Mesothelial cell of epicardium (in vitro differentiated cells): ENCODE measurements at places on chromosomes 12 and 14.

GRCh38 chr12:109545826-109546225, 27.5 kb downstream of the MMAB start:
- H3K36me3 ChIP-seq: no peaks in the 10 kb centered on the region
- no peaks in the 10 kb centered on the region for H3K4me1 ChIP-seq
- H3K27me3 ChIP-seq: peaks cover 32% of the 10 kb centered on the region
- no peak for DNase-seq
- no peak overlapping the region for H3K4me3 ChIP-seq

- H3K4me3 ChIP-seq: no peak overlapping the region
- H3K27ac ChIP-seq: no peak overlapping the region
- H3K27me3 ChIP-seq: peaks cover 59% of the 10 kb centered on the region
- no peak for DNase-seq
Measured at GRCh38 chr12:22986997-22987396, 362.0 kb downstream of the ETNK1 start.

- no peak for DNase-seq
- H3K27me3 ChIP-seq: no peaks in the 10 kb centered on the region
- peaks cover 47% of the 10 kb centered on the region for H3K36me3 ChIP-seq
- H3K4me1 ChIP-seq: peaks cover 5% of the 10 kb centered on the region
- H3K4me3 ChIP-seq: no peak overlapping the region
- H3K27ac ChIP-seq: peak overlapping the region; percentile 47
Measured at GRCh38 chr14:73726025-73726961, 12.1 kb upstream of the PNMA1 start.

GRCh38 chr12:102437511-102437910, 42.9 kb downstream of the IGF1 start:
- no peak overlapping the region for H3K27ac ChIP-seq
- H3K4me3 ChIP-seq: no peak overlapping the region
- no peaks in the 10 kb centered on the region for H3K27me3 ChIP-seq
- peaks cover 49% of the 10 kb centered on the region for H3K4me1 ChIP-seq
- DNase-seq: no peak

DNA sequence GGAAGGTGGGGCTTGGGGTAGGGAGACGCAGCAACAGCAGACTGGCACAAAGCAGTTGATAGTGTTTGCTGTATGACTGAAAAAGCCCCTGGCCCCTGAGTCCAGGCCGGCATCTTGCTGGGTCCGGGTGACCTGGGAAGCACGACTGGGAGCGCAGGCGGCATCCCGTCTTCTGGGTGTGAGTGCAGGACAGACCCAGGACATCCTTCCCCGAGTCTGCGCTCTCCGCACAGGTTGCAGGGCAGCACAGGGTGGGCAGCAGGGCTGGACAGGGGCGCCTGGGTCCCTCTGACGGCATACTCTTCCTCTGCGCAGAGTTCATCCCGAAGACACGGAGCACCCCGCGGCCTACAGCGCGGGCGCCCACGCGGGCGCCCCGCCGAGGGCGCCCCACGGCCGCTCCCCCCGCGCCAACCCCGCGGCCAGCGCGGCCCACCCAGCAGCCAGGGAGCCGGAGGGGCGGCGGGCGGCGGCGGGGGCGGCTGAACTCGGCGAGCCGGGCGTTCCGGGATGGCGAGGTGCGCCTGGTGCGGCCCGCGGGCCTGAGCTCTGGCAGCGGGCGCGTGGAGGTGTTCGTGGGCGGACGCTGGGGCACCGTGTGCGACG, 9.2 kb upstream of the CYP46A1 start:
- DNase-seq: no peak
- H3K36me3 ChIP-seq: no peaks in the 10 kb centered on the region
- no peak overlapping the region for H3K4me3 ChIP-seq
- peaks cover 17% of the 10 kb centered on the region for H3K4me1 ChIP-seq
- peaks cover 2% of the 10 kb centered on the region for H3K27me3 ChIP-seq
- H3K27ac ChIP-seq: no peak overlapping the region

DNA sequence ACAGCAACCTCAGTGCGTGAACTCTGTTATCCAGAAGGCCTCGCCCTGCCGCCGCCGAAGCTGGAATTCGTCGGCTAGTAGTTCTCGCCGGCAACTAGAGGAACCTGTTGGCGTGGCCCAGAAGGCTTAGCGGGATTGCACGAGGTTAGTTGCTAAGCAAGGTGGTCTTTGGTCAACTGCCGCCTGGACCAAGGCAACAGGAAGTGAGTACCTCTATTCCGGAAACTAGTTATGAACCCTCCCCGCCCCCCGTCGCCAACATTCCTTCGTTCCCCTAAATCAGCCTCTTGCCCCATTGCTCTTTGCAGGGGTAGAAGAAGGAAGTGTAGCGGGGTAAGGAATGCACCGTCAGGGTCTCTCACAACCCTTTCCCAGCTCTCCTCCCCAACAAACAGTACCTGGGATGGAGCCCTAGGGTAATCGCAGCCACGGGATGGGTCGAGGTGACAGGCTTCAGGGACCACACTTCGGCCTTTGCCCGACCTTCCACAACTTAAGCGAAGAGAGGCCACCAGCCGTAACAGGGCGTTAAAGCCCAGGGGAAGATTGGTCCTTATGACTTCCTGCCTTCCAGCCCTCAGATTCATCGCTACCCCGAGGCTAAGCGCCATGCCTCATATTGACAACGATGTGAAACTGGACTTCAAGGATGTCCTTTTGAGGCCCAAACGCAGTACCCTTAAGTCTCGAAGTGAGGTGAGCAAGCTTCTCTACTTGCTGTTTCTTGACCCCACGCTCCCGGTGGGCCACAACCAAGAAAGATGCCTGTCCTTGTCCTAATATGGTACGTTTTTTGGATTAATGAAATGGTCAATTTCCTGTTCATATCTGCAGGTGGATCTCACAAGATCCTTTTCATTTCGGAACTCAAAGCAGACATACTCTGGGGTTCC, at the start of gene GMPR2:
Gene GMPR2 (plus strand): TSS at position 285 of the 893 bp plus-strand sequence. CDS start 325 bp downstream, at position 610.
- no peak for DNase-seq
- peak within 1 kb of the TSS; percentile 98 for H3K27ac ChIP-seq
- H3K36me3 ChIP-seq: peaks cover 19% of the 10 kb centered on the region
- no peaks in the 10 kb centered on the region for H3K27me3 ChIP-seq

- DNase-seq: no peak
- no peak overlapping the region for H3K4me3 ChIP-seq
- peaks cover 4% of the 10 kb centered on the region for H3K36me3 ChIP-seq
- H3K4me1 ChIP-seq: peaks cover 41% of the 10 kb centered on the region
- H3K27me3 ChIP-seq: no peaks in the 10 kb centered on the region
- H3K27ac ChIP-seq: no peak overlapping the region
Measured at GRCh38 chr12:11710431-11710830, 61.0 kb downstream of the ETV6 start.

GRCh38 chr14:103112400-103113243, 10.6 kb upstream of the TNFAIP2 start:
- peaks cover 25% of the 10 kb centered on the region for H3K4me1 ChIP-seq
- DNase-seq: no peak
- H3K27me3 ChIP-seq: peaks cover 2% of the 10 kb centered on the region
- H3K4me3 ChIP-seq: no peak overlapping the region
- no peaks in the 10 kb centered on the region for H3K36me3 ChIP-seq

DNA sequence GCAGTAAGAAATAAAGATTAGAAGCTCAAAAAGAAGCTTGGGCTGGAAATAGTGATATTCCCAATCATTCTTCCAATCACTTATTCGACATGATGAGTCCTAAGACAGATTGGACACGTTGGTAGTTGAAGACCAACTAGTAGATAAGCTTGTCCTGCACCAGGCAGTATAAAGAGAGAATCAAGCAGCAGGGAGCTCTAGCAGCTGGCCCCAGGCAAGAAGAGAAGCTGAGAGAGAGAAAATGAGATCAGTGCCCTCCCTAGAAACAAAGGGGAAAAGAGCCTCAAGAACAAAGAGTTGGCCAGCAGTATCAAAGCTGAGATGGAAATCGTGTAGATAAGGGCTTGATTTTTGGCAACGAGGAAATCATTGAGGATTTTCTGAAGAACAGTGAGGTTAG, 20.6 kb downstream of the RASSF8 start:
- H3K27me3 ChIP-seq: no peaks in the 10 kb centered on the region
- no peaks in the 10 kb centered on the region for H3K36me3 ChIP-seq
- H3K4me3 ChIP-seq: no peak overlapping the region
- no peak for DNase-seq

GRCh38 chr14:32473464-32473855, 144.4 kb downstream of the AKAP6 start:
- peak overlapping the region; percentile 94 for H3K27ac ChIP-seq
- no peaks in the 10 kb centered on the region for H3K27me3 ChIP-seq
- peaks cover 43% of the 10 kb centered on the region for H3K4me1 ChIP-seq
- DNase-seq: no peak

GRCh38 chr14:92414690-92415445, 91.9 kb downstream of the SLC24A4 start:
- H3K27me3 ChIP-seq: peaks cover 11% of the 10 kb centered on the region
- no peaks in the 10 kb centered on the region for H3K4me1 ChIP-seq
- no peak for DNase-seq
- H3K4me3 ChIP-seq: no peak overlapping the region

GRCh38 chr14:52067873-52068614, 815 bp downstream of the NID2 start:
- peak overlapping the region; percentile 75 for H3K27ac ChIP-seq
- peak; percentile 33 for DNase-seq
- no peaks in the 10 kb centered on the region for H3K36me3 ChIP-seq
- peaks cover 37% of the 10 kb centered on the region for H3K4me1 ChIP-seq

DNA sequence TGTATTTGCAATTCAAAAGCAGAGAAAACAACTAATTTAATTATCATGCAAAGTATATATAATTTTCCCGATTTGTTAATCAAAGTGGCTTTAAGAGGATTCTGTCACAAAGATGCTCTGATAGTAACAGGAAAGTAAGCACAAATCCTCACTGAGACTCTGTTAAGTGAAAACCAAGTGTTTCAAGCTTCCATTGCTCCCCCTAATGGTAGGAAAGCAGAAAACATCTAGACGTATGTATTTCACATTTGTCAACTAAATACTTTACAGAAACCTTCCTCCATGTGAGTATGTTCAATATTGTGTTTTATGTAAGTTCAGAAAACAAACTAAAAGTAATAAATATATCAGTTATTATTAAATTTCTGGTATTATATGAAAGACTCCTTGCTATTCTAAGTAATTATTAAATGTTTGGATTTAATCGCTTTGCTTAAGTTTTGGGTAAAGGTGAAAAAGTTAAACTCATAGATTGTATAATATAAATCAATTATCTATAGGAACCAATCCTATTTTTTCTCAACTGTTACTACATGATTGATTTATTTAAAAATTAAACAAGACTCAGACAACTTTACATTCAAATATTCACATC, 1.5 kb upstream of the NTS start:
- H3K27me3 ChIP-seq: peaks cover 1% of the 10 kb centered on the region
- H3K27ac ChIP-seq: no peak overlapping the region

DNA sequence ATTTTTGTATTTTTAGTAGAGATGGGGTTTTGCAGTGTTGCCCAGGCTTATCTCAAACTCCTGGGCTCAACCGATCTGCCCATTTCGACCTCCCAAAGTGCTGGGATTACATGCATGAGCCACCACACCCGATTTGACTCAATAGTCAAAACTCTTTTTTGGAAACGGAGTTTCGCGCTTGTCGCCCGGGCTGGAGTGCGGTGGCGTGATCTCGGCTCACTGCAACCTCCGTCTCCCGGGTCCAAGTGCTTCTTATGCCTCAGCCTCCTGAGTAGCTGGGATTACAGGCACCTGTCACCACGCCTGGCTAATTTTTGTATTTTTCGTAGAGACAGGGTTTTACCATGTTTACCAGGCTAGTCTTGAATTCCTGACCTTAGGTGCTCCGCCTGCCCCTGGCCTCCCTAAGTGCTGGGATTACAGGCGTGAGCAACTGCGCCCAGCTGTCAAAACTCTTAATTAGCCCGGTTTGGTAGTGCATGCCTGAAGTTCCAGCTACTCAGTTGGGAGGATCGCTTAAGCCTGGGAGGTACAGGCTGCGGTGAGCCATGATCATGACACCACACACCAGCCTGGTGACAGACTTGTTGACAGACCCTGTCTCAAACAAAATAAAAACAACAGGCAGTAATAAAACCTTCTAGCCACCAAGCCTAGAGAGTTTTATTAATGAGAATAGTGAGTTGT, 12.4 kb downstream of the MED21 start:
- no peak for DNase-seq
- H3K4me1 ChIP-seq: no peaks in the 10 kb centered on the region
- H3K27me3 ChIP-seq: no peaks in the 10 kb centered on the region
- no peak overlapping the region for H3K27ac ChIP-seq

DNA sequence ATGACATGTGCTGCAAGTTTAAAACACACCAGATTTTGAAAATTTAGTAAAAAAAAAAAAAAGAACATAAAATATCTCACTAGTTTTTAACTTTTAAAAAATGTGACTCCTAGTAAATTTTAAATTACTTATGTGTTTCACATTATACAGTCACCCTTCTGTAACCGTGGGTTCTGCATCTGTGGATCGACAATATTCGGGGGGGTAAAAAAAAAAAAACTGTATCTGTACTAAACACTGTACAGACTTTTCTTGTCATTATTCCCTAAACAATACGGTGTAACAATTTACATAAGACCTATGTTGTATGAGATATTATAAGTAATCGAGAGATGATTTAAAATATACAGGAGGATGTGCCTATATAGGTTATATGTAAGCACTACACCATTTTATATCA, 3.2 kb downstream of the DDX24 start:
- no peak overlapping the region for H3K27ac ChIP-seq
- no peak for DNase-seq
- peaks cover 32% of the 10 kb centered on the region for H3K36me3 ChIP-seq
- H3K27me3 ChIP-seq: no peaks in the 10 kb centered on the region
- peak overlapping the region; percentile 14 for H3K4me3 ChIP-seq

- H3K27ac ChIP-seq: peak overlapping the region; percentile 57
- no peak for DNase-seq
- no peaks in the 10 kb centered on the region for H3K27me3 ChIP-seq
Measured at GRCh38 chr12:12800406-12801180, 12.6 kb upstream of the DDX47 start.

DNA sequence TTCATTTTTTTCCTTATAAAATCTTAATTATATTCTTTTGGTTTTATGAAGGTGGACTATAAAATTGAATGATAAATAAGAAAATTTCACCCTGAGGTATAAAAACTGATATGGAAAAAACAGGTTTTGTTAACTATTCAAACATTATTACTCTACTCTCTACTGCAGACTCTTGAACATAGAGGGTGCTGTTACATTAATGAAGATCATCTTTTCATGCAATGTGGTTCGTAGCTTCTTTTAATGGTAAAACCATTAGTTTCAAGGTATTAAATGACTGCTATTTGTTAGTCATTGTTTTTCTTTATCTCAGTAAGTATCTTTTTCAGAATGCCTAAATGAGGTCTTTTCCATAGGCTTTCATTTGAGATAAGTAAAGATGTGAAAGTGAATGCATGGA, 510.4 kb downstream of the SLC16A7 start:
- no peaks in the 10 kb centered on the region for H3K36me3 ChIP-seq
- peaks cover 7% of the 10 kb centered on the region for H3K4me1 ChIP-seq

- DNase-seq: no peak
- no peak overlapping the region for H3K27ac ChIP-seq
- no peaks in the 10 kb centered on the region for H3K36me3 ChIP-seq
- no peak overlapping the region for H3K4me3 ChIP-seq
- peaks cover 4% of the 10 kb centered on the region for H3K4me1 ChIP-seq
Measured at GRCh38 chr12:72189266-72189665, 82.9 kb upstream of the TRHDE start.
